Activated T-helper 9 cell treated with anti-CD3 and anti-CD28 coated beads, Interleukin-2, amount 50 U/mL, for 16 hours (primary cell): ENCODE measurements at places on chromosomes 1 and 21.

GRCh38 chr1:234281826-234282489, 91.3 kb upstream of the COA6 start:
- DNase-seq: no peak

- DNase-seq: no peak
Measured at GRCh38 chr1:201791051-201791778, 37.7 kb upstream of the IPO9 start.

DNA sequence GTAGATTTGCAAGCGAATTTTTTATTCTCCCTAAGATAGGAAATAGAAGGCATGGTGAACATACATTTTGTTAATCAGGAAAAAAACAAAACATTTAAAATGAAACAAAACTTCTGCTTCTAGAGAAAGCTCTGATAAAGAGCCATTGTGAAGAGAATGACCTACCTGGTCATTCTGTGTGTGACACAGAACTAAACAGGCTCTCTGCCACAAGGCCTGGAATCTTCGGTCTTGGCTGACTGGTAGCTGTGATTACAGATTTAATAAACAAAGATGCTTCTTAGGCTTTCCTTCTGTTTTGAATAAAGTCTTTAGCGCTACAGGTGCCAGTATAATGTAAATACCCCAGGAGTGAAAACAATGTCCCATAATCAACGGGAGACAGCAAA, 22.1 kb downstream of the SLC35D1 start:
- no peak for DNase-seq

- DNase-seq: no peak
Measured at GRCh38 chr1:226261818-226262217, 38.4 kb downstream of the MIXL1 start.

DNA sequence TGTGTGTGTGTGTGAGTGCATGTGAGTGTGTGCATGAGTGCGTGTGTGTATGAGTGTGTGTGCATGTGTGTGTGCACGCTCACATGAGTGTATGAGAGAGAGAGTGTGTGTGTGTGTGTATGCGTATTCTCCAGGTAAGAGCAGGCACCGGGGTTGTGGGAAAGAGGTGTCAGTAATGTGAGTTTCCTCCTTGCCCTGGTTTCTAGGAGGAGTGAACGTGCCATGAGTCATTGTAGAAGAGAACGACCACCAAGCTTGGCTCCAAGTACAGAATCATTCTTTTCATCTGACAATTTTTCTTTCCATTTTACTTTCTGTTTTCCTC, 79.1 kb downstream of the POFUT2 start:
- DNase-seq: no peak

DNA sequence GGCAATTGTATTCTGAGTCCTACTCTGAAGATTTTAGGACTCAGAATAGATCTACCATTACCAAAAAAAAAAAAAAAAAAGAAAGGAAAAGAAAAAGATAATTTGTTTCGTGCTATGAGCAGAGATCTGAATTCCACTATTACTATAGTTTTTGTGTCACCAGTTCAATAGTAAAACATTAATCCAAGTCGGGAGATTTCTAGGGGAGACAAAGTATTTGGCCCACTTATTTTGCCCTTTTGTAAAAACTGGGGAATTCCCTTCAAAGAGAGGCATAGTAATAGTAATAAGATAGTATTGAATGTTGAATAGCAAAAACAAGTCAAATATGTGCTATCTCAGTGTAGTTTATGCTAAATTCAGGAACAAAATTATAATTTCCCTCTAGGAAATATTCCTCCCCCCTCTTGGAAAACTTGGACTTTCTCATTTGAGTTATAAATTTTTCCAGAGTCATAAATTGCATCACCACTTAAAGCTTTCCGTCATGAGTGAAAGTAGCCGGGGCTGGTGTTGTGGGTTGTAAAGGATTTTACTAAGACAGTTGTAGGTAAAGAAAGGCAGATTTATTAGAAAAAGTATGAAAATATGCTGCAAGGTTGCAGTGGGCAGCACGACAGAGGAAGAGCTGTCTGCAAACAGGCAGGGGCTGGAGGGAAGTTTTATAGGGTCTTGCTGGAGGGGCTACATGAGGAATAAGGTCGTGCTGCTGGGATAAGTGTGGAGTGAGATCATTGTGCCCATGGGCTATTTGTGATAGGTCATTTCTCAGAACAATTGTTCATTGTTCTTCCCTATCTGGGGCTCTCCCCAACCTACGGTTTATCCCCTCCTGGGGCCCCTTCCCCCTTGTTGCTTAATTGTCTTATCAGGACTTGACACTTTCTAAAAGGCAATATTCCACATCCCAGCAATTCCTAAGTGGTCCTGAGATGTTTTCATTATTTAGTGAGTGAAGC, 1009.9 kb downstream of the PLA2G4A start:
- no peak for DNase-seq

- no peak for DNase-seq
Measured at GRCh38 chr21:44448651-44449131, 6.6 kb upstream of the LRRC3 start.

GRCh38 chr1:239368436-239369109, 17.8 kb upstream of the CHRM3 start:
- no peak for DNase-seq

GRCh38 chr1:236078993-236079392, 14.1 kb upstream of the NID1 start:
- DNase-seq: no peak

GRCh38 chr1:10693497-10694273, 102.8 kb downstream of the CASZ1 start:
- peak; percentile 33 for DNase-seq

GRCh38 chr1:60989749-60990713, 92.3 kb upstream of the NFIA start:
- no peak for DNase-seq

GRCh38 chr1:237713916-237714315, 176.8 kb downstream of the ZP4 start:
- no peak for DNase-seq

- DNase-seq: no peak
Measured at GRCh38 chr1:85148524-85149250, 52.1 kb downstream of the SYDE2 start.

DNA sequence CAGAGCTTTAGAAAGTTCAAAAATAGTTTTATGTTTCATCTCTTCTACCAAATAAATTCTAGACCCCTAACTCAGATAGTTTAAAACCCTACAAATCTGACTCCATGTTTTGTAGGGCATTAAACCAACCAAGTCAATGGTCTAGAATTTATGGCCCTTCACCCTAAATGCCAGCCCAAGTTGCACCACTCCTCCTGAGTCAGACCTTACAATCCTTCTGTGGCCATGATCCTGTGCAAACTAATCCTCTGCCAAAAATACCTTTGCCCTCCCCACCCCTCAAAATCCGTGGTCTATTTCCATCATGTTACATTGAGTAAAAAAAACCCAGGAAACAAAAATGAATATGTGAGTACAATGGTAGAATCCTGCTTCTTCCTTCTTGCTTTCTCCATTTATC, 179.3 kb downstream of the NR5A2 start:
- DNase-seq: no peak

GRCh38 chr21:15078180-15078579, 13.4 kb upstream of the NRIP1 start:
- no peak for DNase-seq

DNA sequence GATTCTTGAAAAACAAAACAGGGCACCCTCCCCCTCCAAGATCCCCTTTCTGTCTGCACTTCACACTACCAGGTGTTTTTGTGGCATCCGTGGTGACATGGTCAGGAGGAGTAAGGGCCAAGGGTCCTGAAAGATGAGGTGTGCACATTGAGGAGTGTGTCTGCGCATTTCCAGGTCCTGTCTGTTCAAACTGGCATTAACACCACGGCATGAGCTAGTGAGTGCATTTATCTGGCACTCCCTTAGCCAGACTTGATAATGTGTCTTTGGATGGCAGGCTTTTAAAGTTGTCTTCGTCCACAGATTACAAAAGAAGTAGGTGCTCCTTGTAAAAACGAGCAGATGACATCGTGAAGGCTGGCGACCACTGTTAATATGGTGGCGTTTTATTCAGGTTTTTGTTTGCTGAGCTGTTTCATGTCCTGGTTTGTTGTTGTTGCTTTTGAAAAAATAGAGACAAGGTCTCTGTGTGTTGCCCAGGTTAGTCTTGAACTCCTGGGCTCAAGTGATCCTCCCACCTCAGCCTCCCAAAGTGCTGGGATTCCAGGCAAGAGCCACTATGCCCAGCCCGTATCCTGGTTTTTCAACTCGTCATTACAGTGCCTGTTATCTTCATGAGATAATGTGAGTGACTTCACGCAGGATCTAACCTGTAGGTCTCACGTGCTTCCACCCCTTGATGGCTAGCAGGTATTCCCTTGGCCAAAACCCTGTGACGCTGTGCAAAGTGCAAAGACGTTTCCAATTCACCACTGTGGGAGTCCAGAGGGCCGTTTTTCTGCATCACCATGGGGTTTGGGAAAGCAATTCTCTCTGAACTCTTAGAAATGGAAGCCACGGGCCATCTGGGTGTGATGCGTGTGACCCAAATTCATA, 4.2 kb downstream of the TMEM51 start:
- DNase-seq: no peak

DNA sequence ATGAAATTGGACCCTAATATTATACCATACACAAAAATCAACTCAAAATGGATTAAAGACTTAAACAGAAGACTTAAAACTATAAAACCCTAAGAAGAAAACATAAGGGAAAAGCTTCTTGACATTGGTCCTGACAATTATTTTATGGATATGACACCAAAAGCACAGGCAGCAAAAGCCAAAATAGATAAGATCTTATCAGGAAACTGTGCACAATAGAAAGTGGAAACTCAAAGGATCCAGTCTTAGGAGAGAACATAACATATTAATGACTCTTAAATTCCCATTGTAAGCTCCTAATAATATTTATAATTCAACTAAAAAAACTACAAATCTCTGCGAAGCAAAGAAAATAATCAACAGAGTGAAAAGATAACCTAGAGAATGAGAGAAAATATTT, 39.8 kb downstream of the RGS13 start:
- no peak for DNase-seq

DNA sequence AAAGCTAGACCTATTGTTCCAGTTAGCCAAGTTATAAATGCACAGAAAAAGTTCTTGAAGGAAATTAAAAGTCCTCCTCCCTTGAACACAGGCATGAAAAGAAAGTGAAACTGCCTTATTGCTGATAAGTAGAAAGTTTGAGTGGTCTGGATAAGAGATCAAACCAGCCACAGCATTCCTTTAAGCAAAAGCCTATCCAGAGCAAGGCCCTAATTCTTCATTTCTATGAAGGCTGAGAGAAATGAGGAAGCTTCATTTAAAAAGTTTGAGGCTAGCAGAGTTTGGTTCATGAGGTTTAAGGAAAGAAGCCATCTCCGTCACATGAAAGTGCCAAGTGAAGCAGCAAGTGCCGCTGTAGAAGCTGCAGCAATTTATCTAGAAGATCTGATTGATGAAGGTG, 2.7 kb upstream of the SSX2IP start:
- no peak for DNase-seq

GRCh38 chr1:214966346-214966745, 116.2 kb upstream of the KCNK2 start:
- DNase-seq: no peak

- DNase-seq: no peak
Measured at GRCh38 chr1:71656902-71657301, 576.1 kb upstream of the ZRANB2 start.

DNA sequence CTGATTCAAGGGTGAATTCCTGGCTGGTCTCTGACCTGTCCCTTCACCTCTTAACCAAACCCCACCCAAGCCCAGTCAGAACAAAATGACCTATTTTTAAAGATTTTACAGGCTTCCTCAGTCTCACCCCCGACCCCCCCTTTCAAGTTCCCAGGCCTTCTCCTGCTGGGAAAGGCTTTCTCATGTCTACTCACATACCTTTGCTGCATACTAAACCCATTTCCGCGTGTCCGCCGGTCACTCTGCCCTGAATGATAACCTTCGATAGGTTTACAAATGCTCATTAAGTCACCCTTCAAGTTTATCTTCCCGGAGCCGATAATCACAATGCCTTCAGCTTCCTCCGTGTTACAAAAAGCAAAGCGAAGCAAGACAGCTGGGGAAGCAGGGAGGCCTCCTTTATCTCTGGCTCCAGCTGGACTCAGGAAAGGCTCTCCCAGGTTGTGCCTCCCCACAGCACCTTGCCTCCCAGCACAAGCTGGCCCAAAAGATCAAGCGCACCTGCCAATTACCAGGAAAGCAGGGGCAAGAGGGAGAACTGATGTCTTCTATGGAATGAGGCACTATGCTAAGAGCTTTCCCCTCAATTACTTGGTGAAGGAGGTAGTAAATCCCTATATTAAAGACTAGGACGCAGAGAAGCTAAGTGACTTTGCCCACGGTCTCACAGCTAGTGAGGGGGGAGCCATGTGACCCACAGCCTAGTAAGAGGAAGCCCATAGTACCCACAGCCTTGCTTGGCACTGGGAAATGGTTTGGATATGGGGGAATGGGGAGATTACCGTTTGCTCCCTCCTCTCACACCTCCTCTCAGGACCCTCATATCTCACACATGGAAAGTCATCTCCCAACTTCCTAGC, 15.9 kb downstream of the SMIM12 start:
- no peak for DNase-seq

GRCh38 chr1:25541889-25542658, 1.3 kb upstream of the LDLRAP1 start:
- no peak for DNase-seq

DNA sequence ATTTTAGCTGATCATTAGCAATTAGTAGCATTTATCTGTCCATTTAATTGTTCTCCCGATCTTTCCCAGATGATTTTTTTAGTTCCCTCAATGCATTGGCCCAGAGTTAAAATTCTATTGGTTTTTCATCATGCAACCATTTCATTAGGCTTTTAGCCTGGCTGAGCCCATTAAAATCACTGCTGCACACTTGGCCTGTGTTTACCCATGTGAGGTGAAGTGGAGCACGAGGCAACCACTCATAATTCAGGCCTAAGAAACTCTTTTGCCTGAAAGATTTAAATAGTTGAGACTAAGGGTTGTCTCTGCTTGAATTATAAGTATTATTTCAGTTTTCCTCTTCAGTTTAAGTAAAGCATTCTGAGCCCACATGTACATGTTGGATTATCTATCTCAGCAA, 889.0 kb upstream of the ADGRL4 start:
- no peak for DNase-seq

- no peak for DNase-seq
Measured at GRCh38 chr1:94334764-94335163, 83.4 kb upstream of the ABCD3 start.

DNA sequence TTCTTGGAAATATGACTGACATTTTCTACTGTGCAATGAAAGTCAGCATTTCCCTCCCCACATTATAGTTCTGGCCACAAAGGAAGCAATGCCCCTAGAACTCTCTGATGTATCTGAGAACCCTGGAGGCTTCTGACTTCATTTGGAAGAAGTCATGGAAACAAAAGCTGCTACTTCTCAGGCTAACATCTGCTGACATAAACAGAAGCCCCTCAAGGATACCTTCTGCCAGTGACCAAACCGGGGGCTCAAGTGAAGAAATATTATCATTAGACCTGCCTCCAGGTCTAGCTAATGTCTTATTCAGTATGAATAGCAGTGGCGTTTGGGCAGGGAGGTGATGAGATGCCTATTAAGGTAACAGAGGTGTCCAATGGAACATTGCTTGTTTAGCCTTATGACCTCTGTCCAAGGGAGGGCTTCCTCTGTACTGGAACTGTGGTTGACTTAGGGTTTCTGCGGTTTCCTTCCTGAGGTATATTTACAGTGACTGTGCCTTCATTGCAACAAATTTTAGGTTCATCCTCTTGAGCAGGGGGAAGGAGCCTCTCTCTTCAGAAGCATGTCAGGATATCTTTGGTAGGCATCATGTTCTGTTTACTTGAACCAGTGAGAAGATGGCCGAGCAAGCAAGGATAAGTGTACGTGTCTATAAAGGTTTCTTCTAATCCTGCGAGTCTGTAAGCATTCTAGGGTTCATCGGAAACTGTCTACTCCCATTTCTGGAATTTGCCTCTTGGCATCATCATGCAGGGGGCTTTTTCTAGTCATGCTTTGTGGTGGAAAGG, 161.7 kb downstream of the PBX1 start:
- no peak for DNase-seq

- no peak for DNase-seq
Measured at GRCh38 chr1:234553240-234554188, 56.5 kb downstream of the IRF2BP2 start.
